Stimulated activated CD4-positive, alpha-beta T cell treated with anti-CD3 and anti-CD28 coated beads, Interleukin-12 subunit alpha, Interleukin-12 subunit beta, amount 100 ng/mL, for 48 hours (primary cell): ENCODE measurements at places on chromosomes 7 and 10.

DNA sequence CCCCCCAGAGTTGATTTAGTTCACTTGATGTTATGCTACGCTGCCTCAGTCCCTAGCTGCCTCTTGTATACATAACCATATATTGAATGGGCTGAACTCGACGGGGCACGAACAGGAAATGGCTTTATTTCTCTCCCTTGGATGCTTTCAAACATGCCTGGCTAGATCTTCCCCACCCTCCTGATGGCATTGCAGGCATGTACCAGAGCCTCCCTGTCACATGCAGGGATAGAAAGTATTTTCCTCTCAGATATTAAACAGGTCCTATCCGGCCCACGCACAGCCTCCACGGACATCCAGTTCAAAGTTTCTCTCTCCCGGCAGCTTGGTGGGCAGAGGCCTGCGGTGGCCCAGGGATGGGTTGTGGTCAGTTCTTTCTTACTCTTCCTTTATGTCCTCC lies 422.1 kb downstream of the RPS24 start:
- no peak for DNase-seq

GRCh38 chr7:141992156-141992555 lies 3.5 kb upstream of the MGAM start:
- DNase-seq: no peak

DNA sequence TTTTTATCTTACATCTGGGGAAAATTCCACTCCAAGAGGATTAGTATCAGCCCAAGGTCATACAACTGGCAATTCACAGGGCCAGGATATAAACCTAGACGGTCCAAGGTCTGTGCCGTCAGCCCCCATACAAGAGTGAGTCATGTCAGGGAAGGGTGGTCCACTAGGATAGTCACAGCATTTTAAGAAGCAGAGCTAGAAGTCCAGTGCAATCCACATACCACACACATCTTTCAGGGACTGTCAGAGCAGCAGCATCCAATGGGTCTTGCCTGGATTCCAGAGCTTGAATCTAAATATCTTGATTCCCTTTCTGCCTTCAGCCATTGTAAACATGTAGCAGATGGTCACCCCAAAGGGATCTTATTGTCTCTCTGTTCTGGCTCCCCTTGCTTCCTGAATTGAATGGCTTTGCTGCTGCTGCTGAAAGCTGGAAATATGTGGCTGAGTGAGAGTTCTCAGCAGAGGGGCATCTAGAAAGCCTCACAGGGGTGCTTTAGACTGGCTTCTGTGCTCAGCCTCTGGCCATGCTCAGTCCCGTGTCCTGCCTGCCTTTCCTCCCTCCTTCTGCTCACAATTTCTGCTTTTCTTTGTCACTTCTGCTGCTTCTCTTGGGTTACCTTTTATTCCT lies 9.9 kb upstream of the OR6V1 start:
- no peak for DNase-seq

GRCh38 chr7:128347647-128348097 lies 4.0 kb upstream of the RBM28 start:
- no peak for DNase-seq

DNA sequence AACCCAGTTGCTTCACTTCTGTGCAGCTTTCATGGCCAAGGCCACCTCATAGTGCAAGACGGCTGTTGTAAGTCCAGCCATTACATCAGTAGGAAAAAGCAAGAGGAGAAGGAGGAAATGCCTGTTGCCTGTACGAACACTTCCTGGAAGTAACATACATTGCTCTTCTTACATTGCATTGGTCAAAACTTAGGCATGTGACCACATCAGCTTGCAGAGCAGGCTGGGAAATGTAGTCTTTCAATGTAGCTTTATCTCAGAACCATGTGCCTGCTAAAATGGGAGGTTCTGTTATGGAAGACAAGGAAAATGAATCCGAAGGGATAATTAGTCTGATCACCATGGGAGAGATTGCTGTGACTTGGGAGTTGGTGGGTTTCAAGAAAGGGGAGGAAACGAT lies 4.3 kb downstream of the SLC29A3 start:
- DNase-seq: no peak

DNA sequence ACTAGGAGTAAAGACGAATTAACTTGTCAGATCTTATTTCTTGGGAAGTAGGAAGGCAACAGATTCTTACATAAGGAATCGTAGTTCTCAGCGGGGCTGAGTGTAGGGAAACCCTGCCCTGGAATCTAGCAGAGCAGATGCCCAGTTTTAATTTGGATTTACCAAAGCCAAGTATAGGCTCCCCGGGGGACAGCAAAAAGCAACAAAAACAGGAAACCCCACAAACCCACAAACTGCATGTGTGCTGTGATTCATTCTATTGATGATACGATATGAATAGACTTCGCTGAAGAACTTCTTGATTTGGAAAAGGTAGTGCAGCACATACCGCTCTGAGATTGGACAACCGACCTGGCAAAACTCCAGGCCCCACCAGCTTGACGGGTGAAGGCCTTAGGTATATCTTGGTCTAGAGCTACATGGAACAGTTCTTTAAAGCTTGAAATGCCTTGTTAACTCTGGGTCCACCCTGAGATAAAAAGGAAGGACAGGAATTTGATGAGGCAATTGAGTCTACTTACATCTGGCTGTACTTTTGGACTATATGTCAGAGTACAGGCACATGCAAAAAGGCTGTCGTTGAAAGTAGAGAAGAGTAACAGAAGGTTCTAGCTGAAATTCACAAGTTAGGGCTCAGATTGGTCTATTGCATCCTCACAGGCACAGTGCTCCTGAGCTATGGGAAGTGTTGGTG lies 49.1 kb downstream of the STRA8 start:
- no peak for DNase-seq

DNA sequence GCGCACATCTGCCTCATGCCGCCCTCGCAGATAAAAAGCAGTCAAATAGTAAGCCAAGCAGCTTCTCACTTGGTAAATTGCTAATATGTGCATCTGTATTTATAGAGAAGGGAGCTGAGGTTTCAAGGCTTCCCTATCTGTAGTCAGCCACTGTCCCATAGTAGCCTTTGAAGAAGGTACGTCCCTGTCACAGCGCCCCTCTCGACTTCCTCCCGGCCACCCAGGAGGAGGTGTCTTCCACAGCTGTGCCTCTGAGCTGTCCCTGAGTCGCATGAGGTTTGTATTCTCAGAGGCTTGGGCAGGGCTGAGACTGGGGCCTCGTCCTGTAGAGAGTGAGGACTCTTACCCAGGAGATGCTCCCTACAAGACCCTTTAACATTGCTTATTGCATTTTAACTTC lies 49.0 kb downstream of the SPOCK2 start:
- DNase-seq: no peak

- no peak for DNase-seq
Observed at GRCh38 chr7:38512704-38513103, 118.5 kb downstream of the AMPH start.

DNA sequence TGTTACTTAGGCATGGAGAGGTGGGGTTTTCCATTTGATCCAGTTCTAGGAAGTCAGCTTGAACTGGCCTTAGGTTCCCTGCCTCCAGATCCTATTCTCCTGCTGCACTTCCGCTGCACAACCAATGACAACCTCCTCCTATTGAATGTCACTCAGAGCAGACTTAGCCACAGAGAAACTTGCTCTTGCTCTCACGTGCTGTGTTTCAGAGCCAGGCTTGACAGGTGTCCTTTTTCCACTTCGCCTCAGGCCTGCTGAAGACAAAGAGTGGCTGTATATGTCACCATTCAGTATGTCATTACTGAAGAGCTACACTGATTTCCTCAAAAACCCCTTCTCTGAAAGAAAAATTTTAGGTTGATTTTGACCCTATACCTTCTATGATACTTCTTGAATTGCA lies 115.4 kb upstream of the ETV1 start:
- DNase-seq: no peak

DNA sequence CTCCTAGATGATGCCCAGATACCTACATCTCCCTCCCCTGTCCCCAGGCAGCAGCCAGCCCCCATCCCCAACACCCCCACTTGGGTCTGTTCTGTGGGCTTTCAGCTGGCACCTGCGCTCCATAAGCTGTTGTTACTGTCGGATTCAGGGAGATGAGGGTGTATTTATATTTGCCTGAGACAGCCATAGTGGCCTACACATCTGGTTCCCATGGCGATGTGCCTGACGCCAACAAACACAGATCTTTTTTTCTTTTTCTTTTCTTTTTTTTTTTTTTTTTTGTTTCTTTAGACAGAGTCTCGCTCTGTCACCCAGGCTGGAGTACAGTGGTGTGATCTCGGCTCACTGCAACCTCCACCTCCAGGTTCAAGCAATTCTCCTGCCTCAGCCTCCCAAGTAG lies 73.1 kb downstream of the CLIP2 start:
- no peak for DNase-seq

DNA sequence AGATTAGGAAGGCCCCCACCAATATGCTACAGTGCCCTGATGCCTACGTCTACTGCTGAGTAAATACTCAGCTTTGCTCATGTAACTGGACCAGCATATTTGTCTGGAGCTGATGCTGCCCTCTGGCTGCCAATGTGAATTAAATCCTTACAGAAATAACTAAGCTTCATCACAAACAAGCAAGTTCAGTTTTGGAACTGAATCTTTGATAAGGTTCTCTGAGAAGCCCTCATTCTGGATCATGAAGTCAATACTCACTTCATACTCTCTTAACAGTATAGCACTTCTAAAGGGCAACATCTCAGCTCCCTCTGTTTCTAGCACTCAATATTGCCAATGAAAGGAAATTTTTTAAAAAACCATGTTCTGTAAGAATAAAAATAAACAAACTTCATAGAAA lies 246.7 kb downstream of the ETV1 start:
- no peak for DNase-seq

DNA sequence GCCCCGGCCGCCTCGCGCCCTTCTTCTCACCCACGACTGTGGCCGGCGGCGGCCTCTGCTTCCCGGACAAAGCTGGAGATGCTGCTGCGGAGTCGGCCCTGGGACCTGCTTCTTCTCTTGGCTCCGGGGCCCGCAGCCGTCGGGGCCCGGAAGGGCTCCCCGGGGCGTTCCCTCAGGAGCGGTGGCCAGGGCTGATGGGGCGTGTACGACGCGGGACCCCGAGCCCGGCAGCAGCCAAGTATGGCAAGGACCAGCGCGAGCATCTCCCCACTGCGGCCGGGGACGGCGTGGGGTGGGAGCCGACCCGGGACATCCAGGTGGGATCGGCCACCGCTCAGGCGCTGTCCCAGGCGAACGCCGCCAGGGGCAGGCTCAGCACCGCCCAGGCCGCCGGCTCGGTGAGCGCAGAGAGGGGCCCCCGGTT lies 27.6 kb upstream of the BMS1 start:
- DNase-seq: no peak

DNA sequence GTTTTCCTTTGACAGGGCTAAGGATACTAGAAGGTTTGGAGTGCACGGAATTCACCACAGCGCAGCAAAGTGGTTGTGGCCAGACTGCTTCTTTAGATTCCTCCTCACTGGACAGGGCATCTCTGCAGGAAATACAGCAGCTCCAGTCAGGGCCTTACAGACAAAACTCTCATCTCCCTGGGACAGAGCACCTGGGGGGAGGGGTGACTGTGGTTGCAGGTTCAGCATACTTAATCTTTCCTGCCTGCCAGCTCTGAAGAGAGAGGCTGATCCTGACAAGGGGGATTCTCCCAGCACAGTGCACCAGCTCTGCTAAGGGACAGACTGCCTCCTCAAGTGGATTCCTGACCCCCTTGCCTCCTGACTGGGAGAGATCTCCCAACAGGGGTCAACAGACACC lies 1257.9 kb downstream of the NXPH1 start:
- DNase-seq: no peak

DNA sequence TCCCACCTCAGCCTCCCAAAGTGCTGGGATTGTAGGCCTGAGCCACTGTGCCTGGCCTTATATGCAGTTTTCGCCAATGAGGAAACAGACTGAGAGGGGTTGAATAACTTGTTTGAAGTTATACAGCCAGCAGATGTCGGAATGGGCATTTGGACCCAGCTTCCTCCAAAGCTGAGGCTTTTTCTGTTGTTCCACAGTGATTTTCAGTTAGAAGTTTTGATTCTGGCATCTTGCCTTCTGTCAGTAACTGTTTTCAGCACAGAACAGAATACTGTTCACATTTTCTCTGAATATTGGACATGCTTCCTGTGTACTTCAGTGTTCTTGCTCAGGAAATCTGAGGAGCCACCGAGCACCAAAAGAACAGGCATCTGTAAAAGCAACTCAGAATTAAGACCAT lies 287.2 kb downstream of the CAMK1D start:
- DNase-seq: no peak

DNA sequence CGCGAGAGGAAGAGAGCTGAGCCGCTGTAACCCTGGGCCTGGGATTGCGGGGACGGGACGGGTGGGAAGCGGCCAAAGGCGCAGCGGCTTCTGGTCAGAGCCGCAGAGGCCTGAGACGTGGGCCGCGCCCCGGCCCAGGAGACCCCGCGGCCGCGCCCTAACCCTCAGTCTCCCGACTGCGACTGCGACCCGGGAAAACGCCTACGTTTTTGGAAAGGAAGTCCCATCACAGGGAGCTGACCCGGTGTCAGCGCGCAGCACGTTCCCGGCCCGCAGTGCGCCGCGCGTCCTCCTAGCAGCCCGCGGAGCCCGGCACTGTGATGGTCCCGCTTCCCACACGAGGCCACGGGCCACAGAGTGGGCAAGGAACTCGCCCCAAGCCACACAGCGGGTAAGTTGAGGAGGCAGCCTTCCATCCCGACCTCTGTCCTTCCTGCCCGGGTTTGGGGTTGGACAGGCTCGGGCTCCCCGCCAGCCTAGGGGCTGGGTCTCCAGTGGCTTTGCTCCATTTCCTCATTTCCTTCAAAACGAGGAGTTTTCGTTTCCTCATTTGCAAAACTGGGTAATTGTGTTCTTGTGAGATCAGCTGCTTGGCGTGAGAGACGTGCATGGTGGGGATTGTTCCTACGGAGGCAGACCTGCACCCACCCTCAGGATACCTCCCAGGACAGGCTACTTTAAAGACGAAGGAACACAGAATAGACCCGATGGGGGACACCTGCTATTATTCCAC lies 1.2 kb downstream of the GPNMB start:
- DNase-seq: no peak

- DNase-seq: no peak
Observed at GRCh38 chr10:42975558-42976340, 101.1 kb upstream of the RET start.

DNA sequence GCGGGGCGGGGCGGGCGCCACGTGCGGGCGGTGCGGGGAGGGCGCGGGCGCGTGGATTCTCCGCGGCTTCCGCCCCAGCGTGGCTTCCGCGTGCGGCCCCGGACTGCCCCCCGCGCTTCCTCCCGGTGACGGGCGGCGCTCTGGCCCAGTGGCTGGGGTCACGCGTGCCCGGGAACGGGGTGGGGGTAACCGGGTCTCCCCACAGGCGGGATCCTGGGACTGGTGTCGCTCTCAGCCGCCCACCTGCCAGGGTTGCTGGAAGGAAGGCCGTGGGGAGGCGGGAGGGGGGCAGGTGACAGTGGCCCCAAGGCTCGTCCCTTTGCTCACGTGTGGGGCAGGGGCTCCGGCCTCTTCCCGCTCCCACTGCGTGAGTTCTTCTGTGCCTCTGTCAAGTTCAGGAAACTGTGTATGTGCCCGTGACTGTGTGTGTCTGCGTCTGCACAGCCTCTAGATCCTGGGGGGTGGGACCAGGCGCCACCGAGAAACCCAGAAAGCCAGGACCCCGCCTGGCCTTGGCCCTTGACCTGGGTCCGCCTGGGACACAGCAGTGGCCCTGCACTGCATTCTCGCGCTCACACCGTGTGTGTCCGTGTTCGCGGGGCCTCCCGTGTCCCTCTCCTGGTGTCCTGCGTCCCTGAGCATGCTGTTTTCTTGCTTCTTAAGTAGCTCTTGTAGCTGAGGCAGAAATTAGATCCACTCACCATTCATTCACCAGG lies 919 bp downstream of the MAFK start:
- no peak for DNase-seq
